ENCODE measurements at places on chromosomes 6 and 20. TPM values are rescaled to one million over a fixed set of nuclear protein-coding genes. Genes with fewer than 3 reads are reported as not detected.

THBS2 gene
- 143 TPM for total RNA-seq

SYTL3 gene
- 0.58 TPM for total RNA-seq

SDC4 gene
- total RNA-seq = 48.1 TPM

SEL1L2 gene
- total RNA-seq = not detected

SIRPD gene
- not detected for total RNA-seq

DSN1 gene
- total RNA-seq = 2.9 TPM

KCNS1 gene
- 1.4 TPM for total RNA-seq

ZBTB2 gene
- total RNA-seq = 9.3 TPM

OPRM1 gene
- not detected for total RNA-seq

PRR18 gene
- not detected for total RNA-seq

OR12D3 gene
- total RNA-seq = not detected

All from pericardium fibroblast (primary cell).